ENCODE measurements at places on chromosomes 3 and 15.

- DNase-seq, result no peak
Measured at GRCh38 chr3:37145611-37146010, 28.8 kb downstream of the LRRFIP2 start.

DNA sequence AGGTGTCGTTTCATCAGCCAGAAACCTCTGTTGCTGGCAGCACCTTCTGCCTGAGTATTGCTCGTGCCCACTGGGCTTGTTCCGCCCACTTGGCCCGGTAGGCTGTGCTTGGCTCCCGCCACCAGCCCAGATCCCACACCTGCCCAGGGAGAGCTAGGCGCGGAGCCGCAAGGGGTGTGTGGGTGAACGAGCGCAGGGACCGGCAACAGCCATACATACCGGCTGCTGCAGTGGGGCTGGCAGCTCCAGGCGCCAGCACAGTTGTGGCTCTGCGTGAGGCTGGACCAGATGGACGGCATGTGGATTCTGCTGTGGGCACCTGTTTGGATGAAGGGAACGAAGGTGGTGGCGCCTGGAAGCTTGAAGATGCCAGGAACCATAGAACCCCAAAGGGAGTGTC lies 331.5 kb upstream of the MCTP2 start:
- no peak for DNase-seq

DNA sequence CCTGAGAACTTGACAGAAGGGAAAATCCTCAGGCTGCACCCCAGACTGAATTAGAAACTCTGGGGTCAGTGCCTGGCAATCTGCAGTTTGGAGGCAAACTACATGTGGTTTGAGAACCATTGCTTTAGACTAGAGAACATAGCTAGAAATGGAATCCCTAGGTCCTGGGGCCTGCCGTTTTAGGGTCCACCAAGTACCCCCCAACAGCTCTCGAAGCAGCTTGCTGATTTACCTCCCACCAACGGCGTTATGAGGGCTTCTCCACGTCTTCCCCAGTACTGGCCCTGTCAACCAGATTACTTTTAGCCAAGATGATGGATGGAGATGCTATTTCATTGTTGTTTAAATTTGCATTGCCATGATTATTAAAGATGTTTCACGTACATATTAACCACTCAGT lies 272.5 kb downstream of the XXYLT1 start:
- DNase-seq, result no peak

- no peak for DNase-seq
Measured at GRCh38 chr3:126826693-126827092, 122.7 kb downstream of the CHCHD6 start.

- no peak for DNase-seq
Measured at GRCh38 chr15:51830276-51830806, 888 bp downstream of the TMOD3 start.

GRCh38 chr3:170869239-170869590 lies 780 bp downstream of the RPL22L1 start:
- no peak for DNase-seq

GRCh38 chr3:46353647-46354410 lies at the start of gene CCR2:
CCR2 (plus strand) TSS chr3:46354111; CDS start chr3:46357528, 3,417 bp downstream.
- DNase-seq, result no peak

All from fibroblast of the conjunctiva (primary cell).